Hepatocyte (in vitro differentiated cells): ENCODE measurements at places on chromosomes 11 and 22. TPM values are rescaled to one million over a fixed set of nuclear protein-coding genes. Genes with fewer than 3 reads are reported as not detected.

PDXP gene
- 15.0 and 18.3 TPM in 2 replicates for total RNA-seq

PTPRCAP gene
- total RNA-seq = 2.5 and 3.4 TPM in 2 replicates

TCN2 gene
- 26.2 and 28.8 TPM in 2 replicates for total RNA-seq

TRIM48 gene
- total RNA-seq = not detected in 2 replicates

C11orf16 gene
- total RNA-seq = 0.08 TPM in 1 of 2 replicates, not detected in the other
